ENCODE measurements at places on chromosomes 5 and 9. TPM values are rescaled to one million over a fixed set of nuclear protein-coding genes. Genes with fewer than 3 reads are reported as not detected.

- no peak for DNase-seq
These were observed 41.0 kb downstream of the KCNMB1 start for GRCh38 chr5:170348137-170348633.

DNA sequence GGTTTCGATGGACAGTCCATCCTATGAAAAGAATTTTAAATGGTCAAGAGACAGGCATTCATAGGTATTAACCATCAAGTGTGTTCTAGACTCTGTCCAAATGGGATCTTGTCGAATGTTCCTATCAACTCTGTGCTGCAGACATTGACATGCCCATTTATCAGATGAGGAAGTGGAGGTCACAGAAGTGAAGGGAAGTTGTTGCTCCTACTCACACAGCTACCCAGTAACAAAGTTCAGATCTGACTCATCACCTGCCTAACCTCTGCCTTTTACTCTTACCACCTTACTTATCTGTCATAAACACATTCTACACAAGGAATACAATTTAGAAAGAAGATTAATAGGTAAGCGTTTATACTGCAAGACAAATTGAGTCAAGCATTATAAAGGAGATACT, 426.2 kb upstream of the BRINP1 start:
- DNase-seq, result no peak

- no peak for DNase-seq
These were observed 51.7 kb downstream of the RETREG1 start for GRCh38 chr5:16565118-16565517.

IL7R gene
- total RNA-seq, result 1.4 TPM

SLC2A6 gene
- total RNA-seq, result 51.8 TPM

Data from B cell (primary cell).